ENCODE measurements at places on chromosomes 6 and 20.

DNA sequence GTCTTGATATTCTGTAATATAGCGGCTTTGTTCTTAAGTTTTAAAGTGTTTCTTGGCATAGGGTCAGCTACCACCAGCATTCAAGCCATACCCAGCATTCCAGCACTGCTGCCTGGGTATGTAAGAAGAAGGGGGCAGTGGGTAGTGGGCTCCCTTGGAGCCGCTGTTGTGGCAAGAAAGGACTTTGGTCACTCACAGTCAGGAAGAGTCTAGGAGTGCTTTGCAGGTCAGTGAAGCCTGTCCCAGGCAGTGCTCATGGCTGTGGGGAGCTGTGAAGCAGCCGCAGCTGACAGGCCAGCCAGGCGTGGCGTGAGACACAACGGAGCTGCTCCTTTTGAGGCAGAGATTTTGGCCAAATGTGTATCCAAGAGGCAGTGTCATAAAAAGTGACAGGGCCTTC, 512.0 kb downstream of the CDKAL1 start:
- DNase-seq: no peak

DNA sequence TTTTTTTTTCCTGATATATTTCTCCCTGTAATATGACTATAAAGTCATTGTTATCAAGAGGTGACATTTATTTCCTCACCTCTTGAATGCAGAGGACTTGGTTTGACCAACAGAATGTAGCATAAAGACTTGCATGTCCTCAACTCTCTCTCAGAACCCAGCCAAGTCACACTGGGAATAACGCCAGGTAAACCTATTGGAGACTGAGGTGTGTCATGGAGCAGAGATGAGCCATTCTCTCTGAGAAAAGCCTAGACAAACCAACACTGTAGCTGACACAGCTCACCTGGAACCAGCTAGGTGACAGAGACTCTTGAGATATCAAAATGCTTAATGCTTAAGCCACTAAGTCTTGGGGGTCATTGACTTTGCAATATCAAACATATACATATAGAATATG, 533.6 kb downstream of the HAO1 start:
- no peak for DNase-seq

GRCh38 chr6:16380220-16380809, 141.9 kb downstream of the GMPR start:
- DNase-seq: no peak

DNA sequence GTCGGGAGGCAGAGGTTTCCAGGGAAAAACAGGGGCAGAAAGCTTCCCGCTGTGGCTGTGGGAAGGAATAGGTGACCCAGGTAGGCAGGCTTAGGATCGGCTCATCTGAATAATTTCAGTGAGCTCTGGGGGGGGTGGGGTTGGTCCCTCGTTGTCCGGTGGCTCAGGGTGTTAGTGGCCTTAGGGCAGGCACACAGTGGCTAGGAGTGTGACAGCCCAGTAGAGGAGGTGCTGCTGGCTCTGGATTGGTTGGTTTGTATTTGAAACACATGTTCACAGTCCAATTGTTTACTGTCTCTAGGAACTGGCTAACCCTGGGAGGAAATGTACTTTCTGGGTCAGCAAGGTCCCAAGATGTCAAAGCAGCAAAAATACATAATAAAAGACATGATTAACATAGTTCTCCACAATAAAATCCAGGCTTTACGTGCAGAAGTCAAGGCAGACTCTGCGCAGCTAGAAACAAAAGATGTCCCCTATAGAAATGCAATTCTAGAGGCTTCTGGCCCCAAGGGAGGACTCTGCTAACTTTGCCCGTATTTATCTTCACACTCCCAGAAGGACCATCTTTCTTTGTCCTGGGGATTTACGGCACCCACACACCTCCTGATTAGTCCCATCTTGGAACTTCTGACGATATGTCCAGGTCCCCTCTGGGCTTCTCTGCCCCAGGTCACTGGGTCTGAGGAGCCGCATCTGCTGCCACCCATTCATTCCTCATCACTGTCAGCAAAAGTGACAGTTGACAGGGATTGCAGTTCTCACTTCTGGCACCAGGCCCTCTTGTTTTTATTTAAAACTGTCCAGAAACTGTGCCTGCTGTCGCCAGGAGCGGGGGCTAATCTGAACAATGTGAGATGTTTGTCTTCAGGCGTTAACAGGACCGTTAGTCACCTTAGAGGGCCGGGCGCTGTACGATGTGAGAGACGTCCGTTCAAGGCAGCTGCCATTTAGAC, 18.7 kb downstream of the MOCS3 start:
- no peak for DNase-seq

GRCh38 chr6:122727244-122727643, 52.3 kb upstream of the FABP7 start:
- no peak for DNase-seq

DNA sequence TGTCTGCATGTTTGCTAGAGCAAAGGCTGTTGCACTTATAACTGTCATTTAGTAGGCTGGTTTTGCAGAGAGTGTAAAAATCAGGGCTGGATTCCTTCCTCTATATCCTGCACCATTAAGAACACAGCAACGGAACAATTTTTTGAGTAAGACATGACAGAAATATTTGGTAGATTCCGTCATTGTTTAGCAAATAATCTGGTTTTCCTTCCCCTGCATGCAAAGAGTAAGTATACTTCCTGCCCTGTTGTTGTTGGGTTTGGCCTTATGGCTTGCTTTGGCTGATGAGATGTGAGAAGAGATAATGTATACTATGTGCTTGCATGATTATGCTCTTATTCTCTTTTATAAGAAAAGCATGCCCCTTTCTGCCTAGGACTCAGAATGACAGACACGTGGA, 23.8 kb downstream of the MANEA start:
- DNase-seq: no peak

DNA sequence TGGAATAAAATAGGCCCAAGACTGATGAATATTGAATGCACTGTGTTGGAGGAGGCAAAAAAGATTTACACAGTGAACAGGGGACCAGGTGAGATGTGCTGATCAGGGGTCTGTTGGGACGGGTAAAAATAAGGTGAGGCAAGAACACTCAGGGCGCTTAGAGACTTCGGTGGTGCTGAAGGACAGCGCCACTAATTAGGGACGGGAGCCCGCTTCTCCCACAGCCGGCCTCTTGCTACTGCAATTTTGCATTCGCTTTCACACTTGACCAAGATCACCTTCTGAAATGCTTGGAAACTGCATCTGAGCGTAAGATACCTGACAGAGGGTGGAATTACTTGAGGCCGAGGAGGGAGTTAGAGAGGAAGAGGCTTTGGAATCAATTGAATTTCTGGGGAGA, 7.3 kb downstream of the TFAP2D start:
- no peak for DNase-seq

DNA sequence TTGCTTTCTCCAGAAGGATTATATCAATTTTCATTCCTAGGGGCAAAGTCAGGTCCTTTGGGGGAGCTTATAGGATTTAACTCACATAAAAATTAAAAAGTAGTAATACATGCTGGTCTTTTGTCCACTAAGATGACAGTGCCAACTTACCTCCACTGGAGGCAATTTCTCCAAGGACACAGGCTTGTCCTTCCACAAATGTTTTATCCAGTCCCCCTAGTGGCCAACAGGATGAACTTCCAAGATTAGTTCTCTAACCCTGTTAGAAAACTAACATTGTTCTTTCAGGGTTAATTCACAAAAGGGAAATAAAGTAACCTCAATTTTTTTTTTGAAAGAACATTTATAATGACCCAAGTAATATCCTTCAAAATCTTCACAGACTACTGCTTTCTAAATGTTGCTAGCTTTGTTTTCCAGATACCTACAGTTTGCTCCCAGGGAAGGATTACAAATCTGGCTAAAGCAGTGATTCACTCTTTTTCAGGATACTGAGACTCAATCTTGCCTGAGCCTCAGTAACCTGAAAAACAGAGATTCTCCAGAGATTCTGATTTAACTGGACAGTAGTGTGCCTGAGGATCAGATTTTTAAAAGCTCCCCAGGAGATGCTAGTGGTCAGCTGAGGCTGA, 31.7 kb upstream of the UBR2 start:
- peak; percentile 29 for DNase-seq

DNA sequence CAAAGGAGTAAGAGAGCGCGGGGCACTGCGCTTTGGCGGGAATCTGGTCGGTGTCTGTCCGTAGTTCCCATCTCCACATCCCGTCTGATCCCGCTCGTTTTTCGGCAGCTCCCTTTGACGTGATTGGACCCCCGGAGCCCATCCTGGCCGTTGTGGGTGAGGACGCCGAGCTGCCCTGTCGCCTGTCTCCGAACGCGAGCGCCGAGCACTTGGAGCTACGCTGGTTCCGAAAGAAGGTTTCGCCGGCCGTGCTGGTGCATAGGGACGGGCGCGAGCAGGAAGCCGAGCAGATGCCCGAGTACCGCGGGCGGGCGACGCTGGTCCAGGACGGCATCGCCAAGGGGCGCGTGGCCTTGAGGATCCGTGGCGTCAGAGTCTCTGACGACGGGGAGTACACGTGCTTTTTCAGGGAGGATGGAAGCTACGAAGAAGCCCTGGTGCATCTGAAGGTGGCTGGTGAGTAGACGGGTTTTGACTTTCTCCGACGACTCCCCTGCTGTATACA, 1.4 kb downstream of the BTN1A1 start:
- no peak for DNase-seq

DNA sequence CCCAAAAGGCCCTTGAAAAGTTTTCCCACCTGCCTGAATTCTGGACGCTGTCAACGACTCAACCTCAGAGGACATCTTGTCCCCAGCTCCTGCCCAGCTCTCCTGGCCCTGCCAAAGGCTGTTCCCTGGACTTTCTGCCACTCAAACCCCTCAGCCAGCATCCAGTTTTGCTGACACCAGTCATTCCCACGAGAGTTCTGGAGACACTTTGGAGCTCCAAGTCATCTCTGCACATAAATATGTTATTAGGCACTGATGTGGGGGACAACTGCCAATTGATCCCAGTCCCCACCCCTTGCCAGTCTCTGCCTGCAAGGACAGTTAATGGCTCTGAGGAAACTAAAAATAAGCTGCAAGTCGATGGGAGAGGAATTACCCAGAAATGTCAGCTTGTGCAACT, 38.9 kb upstream of the KCNB1 start:
- DNase-seq: no peak

GRCh38 chr6:106064142-106064541, 22.0 kb upstream of the PRDM1 start:
- DNase-seq: no peak

- no peak for DNase-seq
Measured at GRCh38 chr6:33333666-33334065, 16.1 kb upstream of the ZBTB22 start.

- no peak for DNase-seq
Measured at GRCh38 chr6:166556336-166556735, 30.1 kb downstream of the RAMACL start.

- no peak for DNase-seq
Measured at GRCh38 chr20:63335711-63336110, 25.4 kb downstream of the CHRNA4 start.

- no peak for DNase-seq
Measured at GRCh38 chr6:71345476-71346333, 57.1 kb downstream of the OGFRL1 start.

- DNase-seq: no peak
Measured at GRCh38 chr20:62503401-62504178, 27.8 kb upstream of the GATA5 start.

GRCh38 chr20:61328911-61329558, 77.0 kb downstream of the CDH4 start:
- no peak for DNase-seq

DNA sequence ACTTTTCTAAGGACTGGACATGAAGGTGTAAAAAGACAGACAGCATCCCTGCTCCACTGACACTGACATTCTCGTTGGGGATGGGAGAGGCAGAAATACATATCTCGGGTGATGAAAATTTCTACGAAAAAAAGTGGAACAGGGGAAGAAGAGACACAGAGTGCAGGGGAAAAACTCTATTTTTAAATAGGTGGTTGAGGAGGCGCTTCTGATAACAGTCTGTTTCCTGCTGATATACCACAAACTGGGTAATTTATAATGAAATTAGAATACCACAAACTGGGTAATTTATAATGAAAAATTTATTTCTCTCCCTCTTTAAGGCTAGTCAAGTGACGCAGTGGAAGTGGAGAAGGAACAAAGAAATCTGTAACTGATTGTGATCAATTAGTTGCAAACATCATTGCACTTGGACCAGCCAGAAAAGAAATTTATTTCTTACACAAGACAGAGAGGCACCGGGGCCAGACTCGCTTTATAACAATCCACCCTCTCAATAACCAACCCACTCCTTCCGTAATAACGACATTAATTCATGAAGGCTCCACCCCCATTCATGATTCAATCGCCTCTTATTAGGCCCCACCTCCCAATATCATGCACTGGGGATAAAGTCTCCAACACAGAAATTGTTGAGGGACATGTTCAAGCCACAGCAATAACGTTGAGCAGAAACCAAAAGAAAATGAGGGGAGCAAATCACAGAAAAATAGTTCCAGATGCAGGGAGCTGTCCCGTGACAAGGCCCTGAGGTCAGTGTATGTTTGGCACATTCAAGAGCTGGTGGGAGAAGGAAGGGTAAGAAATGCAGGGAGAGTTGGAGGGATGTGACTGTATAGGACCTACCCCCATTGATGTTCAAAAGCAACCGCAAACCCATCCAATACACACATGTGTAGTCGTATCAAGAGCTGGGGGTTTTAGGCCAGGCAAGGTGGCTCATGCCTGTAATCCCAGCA, 6.6 kb upstream of the SRSF6 start:
- no peak for DNase-seq

DNA sequence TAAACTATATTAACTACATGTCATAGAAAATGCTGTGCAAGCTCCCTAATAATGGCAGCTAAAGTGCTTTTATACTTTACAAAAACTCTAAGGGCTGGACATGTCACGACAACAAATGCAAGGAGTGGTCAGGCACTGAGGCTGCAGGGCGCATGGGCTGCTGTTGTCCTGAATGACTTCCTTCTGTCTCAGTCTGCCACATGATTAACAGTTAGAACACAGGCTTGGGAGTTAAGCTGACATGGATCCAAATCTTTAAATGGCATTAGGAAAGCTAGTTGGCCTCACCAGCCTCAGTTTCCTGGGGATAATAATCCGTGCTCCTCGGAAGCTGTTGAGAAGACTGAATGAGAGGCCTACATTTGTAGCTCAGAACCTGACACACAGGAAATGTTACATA, 57.4 kb downstream of the PREP start:
- DNase-seq: no peak

DNA sequence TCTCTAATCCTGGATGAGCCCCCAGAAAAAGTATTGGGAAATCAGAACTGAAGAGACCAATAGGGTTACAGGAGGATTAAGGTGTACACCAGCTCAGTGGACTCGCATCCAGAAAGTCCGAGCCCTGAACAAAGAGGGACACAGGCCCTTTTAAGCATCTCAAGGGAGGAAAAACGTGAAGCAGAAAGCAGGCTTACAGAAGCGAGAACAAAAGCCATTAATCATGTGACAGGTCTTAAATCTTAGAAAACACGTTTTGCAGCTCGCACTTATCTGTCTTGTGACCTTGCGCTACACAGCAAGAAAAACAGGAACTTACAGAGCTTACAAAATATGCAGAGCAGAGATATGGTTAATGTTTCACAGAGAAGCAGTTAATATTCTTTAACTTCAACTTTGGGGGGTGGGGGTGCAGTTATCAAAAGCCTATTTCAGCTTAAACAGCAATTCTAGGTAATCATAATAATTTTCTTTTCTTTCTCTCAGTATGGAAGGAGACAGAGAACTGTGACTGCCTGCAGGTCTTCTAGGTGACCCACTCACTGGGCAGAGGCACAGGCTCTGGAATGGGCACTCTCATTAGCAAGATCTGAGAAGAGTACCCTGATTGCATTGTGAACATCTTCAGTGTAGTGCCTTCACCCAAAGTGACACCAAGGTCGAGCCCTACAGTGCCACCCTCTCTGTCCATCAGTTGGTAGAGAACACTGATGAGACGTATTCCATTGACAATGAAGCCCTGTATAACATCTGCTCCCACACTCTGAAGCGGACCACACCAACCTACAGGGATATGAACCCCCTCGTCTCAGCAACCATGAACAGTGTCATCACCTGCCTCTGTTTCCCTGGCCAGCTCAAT, 65.0 kb upstream of the MOCS1 start:
- no peak for DNase-seq
